Fibroblast of skin of right quadriceps (primary cell): ENCODE measurements at places on chromosomes 5 and 9.

- DNase-seq, result no peak
Observed at GRCh38 chr5:67308988-67309688, 112.5 kb upstream of the CD180 start.

- DNase-seq, result no peak
Observed at GRCh38 chr9:32171339-32171738, 213.1 kb upstream of the ACO1 start.

DNA sequence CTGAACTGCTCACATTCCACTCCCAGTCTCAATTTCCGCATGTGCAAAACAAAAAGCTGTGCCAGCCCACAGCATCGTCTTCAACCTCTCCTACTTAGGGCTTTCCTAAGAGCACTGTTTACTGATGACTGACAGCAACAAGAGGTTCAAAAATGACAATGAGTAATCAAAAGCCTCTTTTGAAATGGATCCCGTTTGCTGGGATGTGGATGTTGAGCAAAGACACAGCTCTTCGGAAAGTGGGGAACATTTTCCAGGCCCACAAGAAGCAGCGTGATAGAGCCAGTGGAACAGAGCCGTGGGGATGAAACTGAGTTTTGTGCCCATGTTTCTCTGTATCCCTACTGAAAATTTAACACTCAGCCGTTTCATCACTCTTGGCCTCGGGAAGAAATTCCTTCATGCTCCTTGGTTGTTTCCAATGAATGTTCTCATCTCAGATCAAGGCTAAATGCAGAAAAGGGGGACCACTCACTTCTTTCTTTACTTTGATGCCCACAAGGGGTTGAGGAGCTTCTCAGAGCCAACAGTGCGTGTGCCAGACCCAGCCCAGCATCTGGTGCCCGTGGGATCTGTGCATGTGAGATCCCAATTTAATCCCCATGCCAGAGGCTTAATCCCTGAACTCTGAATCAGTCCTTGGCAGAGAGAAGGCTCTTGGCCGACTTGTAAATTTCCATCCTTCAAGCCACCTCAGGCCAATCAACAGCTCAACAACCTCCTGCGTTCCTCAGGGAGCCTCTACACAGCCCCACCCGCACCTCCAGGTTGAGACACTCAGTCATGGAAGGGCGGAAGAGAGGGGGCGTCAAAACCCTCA, 230.2 kb upstream of the DAPK1 start:
- DNase-seq, result peak; percentile 71

GRCh38 chr9:112258106-112258505, 75.3 kb downstream of the PTBP3 start:
- DNase-seq, result no peak

DNA sequence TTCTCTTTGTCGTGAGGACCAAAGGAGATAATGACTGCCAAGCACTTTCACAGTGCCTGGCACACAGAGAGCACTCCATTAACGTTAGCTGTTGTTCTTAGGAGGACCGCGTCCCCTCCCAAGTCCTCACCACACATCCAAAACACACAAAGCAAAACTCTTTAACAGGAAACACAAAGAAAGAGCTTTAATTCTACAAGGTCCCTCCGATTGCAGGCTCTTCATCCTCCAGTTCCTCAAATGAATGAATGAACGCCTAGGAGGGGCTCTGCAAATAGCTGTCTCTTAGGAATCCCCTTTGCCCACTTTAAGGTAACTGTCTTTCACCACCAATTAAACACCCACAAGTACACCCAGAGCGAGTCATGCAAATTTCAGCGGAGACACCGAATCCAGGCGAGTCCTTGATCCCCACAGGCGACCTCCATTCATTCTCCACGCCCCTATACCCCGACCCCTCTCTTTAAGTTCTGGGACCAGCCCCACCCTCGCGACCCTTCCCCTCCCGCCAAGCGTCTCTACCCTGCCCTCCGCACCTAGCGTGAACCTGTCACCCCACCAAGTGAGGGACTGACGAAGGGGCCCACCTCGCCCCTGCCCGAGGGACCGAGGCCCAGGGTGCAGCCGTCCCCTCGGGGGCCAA, 644 bp downstream of the TSC1 start:
- no peak for DNase-seq

- peak; percentile 67 for DNase-seq
Observed at GRCh38 chr5:9621379-9621903, 8.7 kb downstream of the TAS2R1 start.

DNA sequence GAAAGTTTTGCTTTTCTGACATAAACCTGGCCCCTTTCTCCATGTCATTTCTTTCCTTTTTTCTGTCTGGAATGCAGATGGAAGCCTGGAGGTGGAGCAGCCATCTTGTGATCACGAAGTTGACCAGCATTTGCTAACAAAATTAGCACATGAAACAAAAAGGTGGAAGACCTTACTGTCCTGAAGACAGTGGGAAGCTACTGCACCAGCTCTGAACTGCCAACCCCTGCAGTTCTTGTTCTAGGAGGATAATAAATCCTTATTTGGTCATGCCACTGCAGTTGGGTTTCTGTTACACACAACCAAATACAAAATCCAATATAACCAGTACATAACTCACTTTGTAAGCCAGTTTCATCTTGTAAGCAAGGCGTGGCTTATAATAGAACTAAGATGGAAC, 249.4 kb upstream of the TBCA start:
- DNase-seq, result no peak

GRCh38 chr5:150411245-150411979, 1.3 kb downstream of the CD74 start:
- no peak for DNase-seq

- no peak for DNase-seq
Observed at GRCh38 chr5:73896097-73896496, 270.1 kb downstream of the ARHGEF28 start.

- peak; percentile 67 for DNase-seq
Observed at GRCh38 chr9:109064963-109065702, 51.8 kb upstream of the CTNNAL1 start.

GRCh38 chr9:101571114-101571513, 23.7 kb downstream of the PPP3R2 start:
- DNase-seq, result no peak

DNA sequence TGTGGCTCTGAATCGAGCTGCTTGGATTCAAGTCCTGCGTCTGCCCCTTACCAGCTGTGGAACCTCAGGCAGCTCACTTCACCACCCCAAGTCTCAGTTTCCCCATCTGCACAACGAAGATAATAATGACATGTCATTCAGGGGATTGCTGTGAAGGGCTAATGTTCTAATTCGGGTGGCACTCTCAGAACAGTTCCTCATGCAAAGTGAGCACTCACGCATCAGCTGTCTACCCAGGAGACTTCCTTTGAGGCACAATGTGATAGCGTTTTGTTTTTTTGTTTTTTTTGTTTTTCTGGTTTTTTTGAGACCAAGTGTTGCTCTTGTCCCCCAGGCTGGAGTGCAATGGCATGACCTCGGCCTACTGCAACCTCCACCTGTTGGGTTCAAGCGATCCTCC, 56.4 kb downstream of the NTNG2 start:
- DNase-seq, result no peak

- no peak for DNase-seq
Observed at GRCh38 chr5:134018154-134018985, 13.6 kb upstream of the VDAC1 start.

GRCh38 chr5:41721516-41721915, 148.7 kb downstream of the OXCT1 start:
- no peak for DNase-seq
